ENCODE measurements at places on chromosomes 2 and 18.

DNA sequence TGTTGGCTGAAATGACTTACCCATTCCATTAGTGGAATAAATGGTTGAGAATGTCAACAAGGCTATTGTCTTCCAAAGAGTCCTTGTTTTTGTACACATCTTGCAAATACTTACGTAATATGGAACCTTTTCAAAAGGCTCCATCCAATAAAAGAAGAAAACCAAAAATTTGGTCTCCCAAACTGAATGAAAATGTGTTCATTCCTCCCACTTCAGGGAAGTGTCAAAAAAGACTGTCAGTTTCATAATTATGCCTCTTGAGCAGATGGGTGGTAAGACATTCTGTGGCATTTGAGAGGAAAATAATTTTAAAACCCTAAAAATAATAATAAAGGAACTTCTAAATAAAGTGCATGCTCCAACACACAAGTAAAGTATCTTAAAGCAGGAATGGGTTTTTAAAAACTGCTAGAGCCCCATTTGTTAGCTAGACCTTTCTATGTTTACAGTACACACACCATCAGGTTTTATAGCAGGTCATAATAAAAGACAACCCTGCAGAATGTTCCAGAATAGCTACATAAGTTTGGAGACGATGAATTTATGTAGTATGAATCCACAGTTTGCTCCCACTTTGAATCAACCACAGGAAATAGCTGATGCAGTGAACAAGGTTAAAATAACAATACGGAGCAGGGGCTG, 843.7 kb downstream of the LRRTM4 start:
- no peak for DNase-seq

DNA sequence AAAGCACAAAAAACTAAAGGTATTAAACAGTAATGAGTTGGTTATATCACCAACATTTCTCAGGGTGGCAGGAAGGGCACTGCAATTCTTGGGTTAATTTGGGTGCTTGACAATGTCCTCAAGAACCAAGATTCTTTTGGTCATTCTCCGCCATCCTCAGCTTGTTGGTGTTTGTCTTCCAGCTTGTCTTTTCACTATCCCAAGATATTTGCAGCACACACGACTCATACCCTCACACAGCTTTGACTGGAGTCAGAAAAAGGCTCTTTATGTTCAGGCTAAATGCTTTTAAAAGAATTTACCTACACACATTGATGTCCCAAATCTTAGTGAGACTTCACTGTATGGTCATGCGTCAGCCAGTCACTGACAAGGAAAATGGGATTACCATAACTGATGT, 12.5 kb downstream of the GREB1L start:
- no peak for DNase-seq

DNA sequence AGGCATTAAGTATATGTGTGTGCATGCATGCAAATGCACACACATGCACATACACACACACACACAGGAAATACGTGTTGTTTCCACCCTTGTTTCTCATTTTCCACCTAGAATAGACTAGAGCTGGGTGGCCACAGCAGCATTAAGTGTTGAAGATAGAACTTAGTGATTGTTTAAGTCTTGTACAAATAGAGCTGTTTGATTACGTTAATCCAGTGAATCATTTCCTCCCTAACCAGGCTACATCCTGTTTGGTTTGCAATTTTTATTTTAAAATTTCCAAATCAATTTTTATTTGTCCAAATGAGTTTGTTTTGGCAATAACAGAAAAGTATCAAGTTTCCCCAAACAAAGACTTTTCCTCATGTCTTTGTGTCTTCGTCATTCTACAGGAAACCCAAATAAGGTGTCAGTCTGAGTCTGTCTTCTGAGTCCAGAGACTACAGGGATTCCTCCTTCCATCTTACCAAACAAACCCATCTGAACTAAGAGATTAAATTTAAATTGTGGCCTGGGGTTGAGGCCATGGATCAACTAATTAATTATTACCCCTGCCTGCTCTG, 74.6 kb upstream of the GALNT5 start:
- DNase-seq = no peak

GRCh38 chr2:189265696-189266320, 86.2 kb upstream of the COL5A2 start:
- no peak for DNase-seq

GRCh38 chr2:225582355-225583116, 183.0 kb downstream of the NYAP2 start:
- DNase-seq = no peak
